Chondrocyte (in vitro differentiated cells): ENCODE measurements at places on chromosomes 3 and 15. TPM values are rescaled to one million over a fixed set of nuclear protein-coding genes. Genes with fewer than 3 reads are reported as not detected.

Gene CPEB1
- total RNA-seq, result 0.17 to 2.7 TPM (median 2.2 TPM) in 3 replicates

Gene LXN
- 3.3 to 6.3 TPM (median 3.4 TPM) in 3 replicates for total RNA-seq

Gene DISP2
- 1.3 to 2.2 TPM (median 1.4 TPM) in 3 replicates for total RNA-seq

Gene DUOXA2
- total RNA-seq, result not detected in 3 replicates

Gene GABRB3
- total RNA-seq, result 1.6 to 8.2 TPM (median 2.3 TPM) in 3 replicates

Gene ZNF148
- 45.9 to 50.6 TPM (median 49.9 TPM) in 3 replicates for total RNA-seq
